Transverse colon (tissue), 4 donors: ENCODE measurements at places on chromosomes 7 and 10. TPM values are rescaled to one million over a fixed set of nuclear protein-coding genes. Genes with fewer than 3 reads are reported as not detected.

DNA sequence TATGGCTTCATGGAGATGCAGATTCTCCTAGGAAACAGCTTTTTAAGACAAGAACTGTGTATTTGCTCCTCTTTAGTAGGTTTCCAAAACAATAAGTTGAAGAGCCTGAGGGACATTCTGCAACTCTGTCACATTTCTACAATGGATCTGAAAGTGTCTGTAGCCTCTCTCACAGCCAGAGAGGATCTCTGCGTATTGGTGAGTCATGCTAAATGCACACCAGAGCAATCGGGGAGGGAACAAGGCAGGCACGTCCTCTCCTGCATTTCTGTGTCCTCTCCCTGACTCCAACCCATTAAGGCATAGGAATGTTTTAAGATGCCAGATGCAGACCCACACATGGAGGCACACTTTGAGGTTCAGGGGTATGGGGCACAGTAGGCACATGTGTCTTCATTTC, 1126.4 kb upstream of the GHITM start:
- no peak for DNase-seq

GRCh38 chr10:77011874-77012811, 625.5 kb downstream of the KCNMA1 start:
- DNase-seq: no peak

- DNase-seq: no peak
Observed at GRCh38 chr7:2259480-2259879, 17.5 kb downstream of the NUDT1 start.

- no peak for DNase-seq
Observed at GRCh38 chr7:69439636-69440325, 158.5 kb upstream of the AUTS2 start.

GRCh38 chr10:29815572-29815971, 180.8 kb upstream of the SVIL start:
- no peak for DNase-seq

Gene MRLN
- total RNA-seq: not detected
